ENCODE measurements at places on chromosomes 6 and 20.

DNA sequence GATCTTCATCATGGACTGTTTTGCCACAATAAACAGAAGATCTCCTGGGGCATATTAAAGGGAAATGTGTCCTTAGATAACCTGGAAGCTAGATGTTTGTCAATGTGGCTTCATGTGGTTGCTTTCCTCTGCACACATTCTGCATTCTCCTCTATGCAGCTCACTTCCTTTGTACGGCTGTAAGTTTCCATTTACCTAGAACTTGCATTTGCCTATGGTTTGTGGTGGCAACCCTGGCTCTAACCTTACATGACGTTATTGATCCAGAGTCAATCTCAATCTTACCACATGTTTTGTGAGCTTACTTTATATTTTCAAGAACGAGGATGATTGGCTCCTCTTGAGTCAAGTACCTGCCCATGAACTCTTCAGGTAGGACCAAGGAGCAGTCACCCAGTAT, 863.1 kb downstream of the MAFB start:
- H3K27ac ChIP-seq, result no peak overlapping the region
- DNase-seq, result no peak
- no peaks in the 10 kb centered on the region for H3K27me3 ChIP-seq
- H3K4me3 ChIP-seq, result no peak overlapping the region
- no peaks in the 10 kb centered on the region for H3K4me1 ChIP-seq

GRCh38 chr6:54288474-54288873, 19.8 kb upstream of the TINAG start:
- H3K36me3 ChIP-seq, result no peaks in the 10 kb centered on the region
- DNase-seq, result no peak
- H3K4me3 ChIP-seq, result no peak overlapping the region
- H3K27ac ChIP-seq, result no peak overlapping the region
- no peaks in the 10 kb centered on the region for H3K4me1 ChIP-seq

DNA sequence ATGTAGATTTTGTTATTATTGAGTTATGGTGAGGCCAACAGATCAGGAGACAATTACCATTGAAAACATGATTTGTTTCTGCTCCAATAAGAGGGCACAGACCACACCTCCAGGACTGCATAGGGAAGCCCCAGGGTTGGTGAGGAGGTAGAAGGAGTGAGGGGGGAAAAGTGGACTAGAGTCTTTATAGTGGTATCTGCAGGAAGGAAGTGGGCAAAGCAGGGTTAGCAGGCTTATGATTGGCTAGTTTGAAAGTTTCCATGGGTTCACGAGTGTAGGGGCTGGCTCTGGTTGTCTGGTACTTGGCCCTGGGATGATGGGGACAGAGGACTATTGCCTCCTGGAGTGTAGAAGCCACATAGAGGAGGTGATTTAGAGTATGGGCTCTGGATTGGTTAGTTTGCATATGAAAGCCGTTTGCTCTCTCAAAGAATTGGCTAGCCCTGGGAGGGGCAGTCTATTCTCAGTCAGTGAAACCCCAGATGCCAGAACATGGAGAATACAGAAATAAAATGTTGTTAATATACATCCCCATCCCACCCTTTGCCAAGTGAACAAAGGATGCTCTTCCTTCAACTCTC, 156.6 kb downstream of the KLHL32 start:
- no peaks in the 10 kb centered on the region for H3K27me3 ChIP-seq
- no peak for DNase-seq
- H3K27ac ChIP-seq, result no peak overlapping the region
- no peaks in the 10 kb centered on the region for H3K4me1 ChIP-seq
- H3K4me3 ChIP-seq, result no peak overlapping the region
- no peaks in the 10 kb centered on the region for H3K36me3 ChIP-seq

DNA sequence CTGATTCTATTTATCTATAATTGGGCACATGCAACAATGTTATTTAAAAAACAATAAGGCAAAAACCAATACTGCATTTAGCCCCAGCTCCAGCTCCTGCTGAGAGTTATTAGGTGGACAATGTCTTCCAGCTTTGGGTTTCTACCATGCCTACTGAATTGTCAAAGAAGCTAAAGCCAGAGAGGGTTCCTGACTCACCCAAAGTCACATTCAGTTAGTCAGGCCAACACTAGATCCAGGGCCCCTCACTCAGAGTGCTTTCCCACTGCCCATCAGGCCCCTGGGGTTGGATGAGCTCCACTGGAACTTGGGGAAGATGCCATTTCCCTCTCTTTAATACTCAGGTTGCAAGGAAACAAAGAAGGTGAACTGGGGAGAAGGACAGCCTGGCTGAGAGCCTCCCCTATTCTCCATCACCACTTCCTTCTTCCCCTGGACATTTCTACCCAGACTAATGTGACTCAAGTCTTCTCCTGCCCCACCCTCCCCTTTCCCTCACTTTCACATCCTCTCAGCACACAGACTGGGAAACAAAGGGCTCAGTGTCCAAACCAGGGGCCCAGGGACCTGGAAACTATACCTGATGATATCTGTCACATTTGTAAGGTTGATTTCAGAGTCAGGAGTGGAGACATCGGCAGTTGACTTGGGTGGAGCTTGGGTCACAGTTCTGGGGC, 6.0 kb downstream of the TREM1 start:
- H3K4me1 ChIP-seq, result no peaks in the 10 kb centered on the region
- no peak overlapping the region for H3K4me3 ChIP-seq
- 0 out of 2 replicates have a peak, but pooled peaks cover 11% of the 10 kb centered on the region for H3K27me3 ChIP-seq
- no peaks in the 10 kb centered on the region for H3K36me3 ChIP-seq
- no peak overlapping the region for H3K27ac ChIP-seq

DNA sequence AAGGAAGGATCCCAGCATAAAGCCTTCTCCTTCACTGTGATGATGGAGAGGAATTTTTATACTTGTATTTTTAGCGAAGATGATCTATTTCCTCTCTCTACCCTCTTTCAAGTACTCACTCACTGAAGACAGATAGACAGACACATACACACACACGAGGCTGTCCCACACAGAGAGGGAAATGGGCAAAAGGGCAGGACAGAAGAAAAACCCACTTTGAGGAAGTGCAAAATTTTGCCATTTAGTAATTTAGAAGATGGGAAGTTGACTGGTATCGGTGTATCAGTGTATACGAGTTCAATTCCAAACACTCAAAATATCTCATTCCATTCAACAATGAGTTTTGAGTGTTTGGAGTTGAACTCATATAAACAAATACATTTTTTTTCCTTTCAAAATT, 30.9 kb downstream of the HEBP2 start:
- no peaks in the 10 kb centered on the region for H3K36me3 ChIP-seq
- no peak for DNase-seq
- H3K4me3 ChIP-seq, result no peak overlapping the region
- H3K27me3 ChIP-seq, result no peaks in the 10 kb centered on the region

GRCh38 chr20:5160882-5161281, 34.1 kb downstream of the CDS2 start:
- H3K4me1 ChIP-seq, result peaks cover 53% of the 10 kb centered on the region
- H3K27ac ChIP-seq, result peak overlapping the region; percentile 77
- H3K4me3 ChIP-seq, result no peak overlapping the region
- H3K27me3 ChIP-seq, result no peaks in the 10 kb centered on the region
- 0 out of 2 replicates have a peak, but pooled peaks cover 3% of the 10 kb centered on the region for H3K36me3 ChIP-seq

DNA sequence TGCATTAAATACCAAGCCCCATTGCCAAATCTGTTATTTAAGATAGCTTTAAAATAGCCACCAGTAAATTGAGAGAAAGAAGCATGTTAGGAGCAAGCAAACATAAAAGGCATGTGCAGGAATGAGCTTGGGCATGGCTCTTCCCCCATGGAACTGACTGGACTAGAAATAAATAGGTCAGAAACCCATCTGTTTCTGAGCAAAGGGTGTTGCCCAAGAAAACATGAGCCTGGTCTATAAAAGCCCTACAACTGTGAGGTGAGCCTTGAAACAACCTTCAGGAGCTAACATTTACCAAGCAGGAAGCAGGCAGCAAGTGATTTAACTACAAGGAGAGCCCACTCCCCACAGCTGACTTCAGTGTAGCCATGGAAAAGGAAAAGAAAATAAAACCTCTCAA, 126.3 kb downstream of the C6orf118 start:
- no peak overlapping the region for H3K27ac ChIP-seq
- H3K4me3 ChIP-seq, result no peak overlapping the region
- no peak for DNase-seq
- no peaks in the 10 kb centered on the region for H3K4me1 ChIP-seq

DNA sequence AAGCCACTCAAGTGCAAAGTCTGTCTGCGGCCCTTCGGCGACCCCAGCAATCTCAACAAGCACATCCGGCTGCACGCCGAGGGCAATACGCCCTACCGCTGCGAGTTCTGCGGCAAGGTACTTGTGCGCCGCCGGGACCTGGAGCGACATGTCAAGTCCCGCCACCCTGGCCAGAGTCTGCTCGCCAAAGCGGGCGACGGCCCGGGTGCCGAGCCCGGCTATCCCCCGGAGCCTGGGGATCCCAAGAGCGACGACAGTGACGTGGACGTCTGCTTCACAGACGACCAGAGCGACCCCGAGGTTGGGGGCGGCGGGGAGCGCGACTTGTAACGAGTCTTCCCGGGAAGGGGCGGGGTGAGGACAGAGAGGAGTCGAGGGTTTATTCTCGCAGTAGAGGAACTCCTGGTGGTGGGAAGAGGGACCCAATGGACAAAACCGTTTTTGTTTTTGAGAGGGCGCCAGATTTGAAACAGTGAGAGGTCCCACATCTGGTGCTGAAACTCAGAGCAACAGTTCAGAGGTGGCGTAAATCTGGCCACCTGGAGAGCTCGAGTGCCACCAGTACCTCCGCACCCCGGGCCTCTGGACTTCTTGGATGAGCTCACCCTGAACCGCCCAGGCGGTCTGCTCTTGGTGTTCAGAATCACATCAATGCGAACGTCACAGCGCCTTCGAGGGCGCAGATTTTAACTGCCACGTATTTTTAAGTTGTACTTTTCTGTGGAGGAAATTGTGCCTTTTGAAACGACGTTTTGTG, 8.0 kb downstream of the PRDM13 start:
- H3K4me1 ChIP-seq, result no peaks in the 10 kb centered on the region
- H3K36me3 ChIP-seq, result no peaks in the 10 kb centered on the region
- no peak overlapping the region for H3K27ac ChIP-seq
- H3K4me3 ChIP-seq, result no peak overlapping the region

- H3K4me3 ChIP-seq, result no peak overlapping the region
- H3K27ac ChIP-seq, result no peak overlapping the region
Measured at GRCh38 chr6:121647905-121648304, 212.5 kb downstream of the GJA1 start.

GRCh38 chr6:27188885-27189418, 58.5 kb upstream of the PRSS16 start:
- H3K27ac ChIP-seq, result peak overlapping the region; percentile 57
- DNase-seq, result peak; percentile 66
- no peaks in the 10 kb centered on the region for H3K27me3 ChIP-seq
- H3K4me3 ChIP-seq, result peak overlapping the region; percentile 87

DNA sequence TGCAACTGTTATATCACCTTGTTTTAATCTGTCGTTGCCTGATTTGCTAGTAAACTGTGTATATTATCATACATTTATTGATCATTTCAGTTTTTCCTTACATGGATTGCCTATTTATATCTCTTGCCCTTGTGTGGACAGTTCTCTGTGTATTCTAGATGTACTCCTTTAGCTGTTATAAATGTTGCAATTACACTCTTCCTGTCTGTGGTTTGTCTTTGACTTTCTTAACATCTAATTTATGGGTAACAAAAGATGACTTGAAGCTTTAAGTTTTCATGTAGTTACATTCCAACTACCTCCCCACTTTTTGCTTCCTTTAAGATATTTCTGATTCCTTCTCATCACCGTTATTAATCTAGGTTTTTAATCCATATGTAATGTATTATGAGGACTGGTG, 22.6 kb downstream of the PLCB1 start:
- no peak overlapping the region for H3K4me3 ChIP-seq
- DNase-seq, result no peak
- no peaks in the 10 kb centered on the region for H3K36me3 ChIP-seq
- H3K4me1 ChIP-seq, result no peaks in the 10 kb centered on the region

DNA sequence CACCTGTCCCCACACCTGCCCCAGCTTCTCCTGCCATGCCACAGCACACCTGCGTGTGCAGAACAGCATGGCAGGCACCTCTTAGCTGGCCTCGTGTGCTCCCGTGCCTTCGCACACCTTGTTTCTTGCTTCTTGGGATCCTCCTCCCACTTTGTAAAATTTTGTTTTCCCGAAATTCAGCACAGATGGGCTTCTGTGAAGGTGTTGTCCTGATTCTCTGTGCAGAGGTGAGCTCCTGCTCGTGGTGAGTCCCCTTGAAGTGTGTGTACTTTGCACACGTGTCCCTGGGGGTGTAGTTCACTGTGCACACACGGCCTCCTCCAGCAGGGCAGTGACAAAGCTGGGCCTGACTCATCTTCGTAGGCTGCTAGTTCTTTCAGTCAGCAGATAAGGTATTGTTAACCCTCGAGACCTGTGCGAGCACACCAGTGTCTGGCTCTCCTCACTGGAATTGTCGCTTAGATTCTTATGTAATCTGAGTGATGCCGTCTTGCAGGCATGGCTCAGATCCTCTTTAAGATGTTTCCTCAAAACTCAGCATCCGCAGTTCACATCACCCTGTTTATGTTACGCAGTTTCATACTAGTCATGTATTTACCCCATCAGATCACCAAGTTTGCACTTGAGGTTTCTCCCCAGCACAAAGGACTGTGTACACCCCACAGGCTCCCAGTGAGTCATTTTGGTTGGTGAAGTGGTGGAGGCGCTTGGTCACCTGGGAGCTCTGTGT, 77.7 kb downstream of the CDYL start:
- no peak overlapping the region for H3K27ac ChIP-seq
- H3K4me1 ChIP-seq, result peaks cover 4% of the 10 kb centered on the region
- H3K36me3 ChIP-seq, result no peaks in the 10 kb centered on the region
- no peak overlapping the region for H3K4me3 ChIP-seq

DNA sequence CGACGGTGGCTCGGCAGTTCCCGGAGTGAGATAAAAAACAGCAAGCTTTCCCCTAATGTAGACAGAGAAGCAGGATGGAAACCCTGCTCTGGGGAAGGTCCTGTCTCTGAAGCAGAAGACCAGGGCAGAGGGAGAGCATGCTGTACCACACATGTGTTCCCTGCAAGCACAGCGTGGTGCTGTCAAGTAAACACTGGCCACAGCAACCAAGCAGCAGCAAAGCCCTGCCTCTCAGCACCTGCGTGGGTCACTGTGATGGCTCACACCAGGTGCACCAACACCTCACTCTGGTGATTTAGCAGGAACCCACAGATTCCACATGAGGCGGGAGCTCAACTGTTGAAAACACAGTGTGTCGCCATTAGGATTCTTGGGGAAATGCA, 65.2 kb upstream of the TXNDC5 start:
- H3K27ac ChIP-seq, result no peak overlapping the region
- H3K4me1 ChIP-seq, result peaks cover 32% of the 10 kb centered on the region
- peak overlapping the region; percentile 32 for H3K4me3 ChIP-seq
- no peaks in the 10 kb centered on the region for H3K36me3 ChIP-seq
- no peaks in the 10 kb centered on the region for H3K27me3 ChIP-seq

DNA sequence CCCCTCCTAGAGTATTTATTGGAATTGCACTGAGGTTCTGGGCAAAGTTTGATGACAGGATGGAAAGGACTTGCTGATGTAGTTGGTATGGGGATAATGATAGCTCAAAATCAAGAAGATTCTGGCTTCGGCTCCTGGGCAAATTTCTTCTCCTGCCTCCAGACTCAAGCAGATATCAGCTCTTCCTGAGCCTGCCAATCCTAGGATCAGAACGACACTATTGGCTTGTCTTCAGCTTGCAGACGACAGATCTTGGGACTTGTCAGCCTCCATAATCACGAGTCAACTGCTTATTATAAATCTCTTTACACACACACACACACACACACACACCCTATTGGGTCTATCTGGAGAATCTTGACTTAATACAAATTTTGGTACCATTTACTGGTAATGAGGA, 131.1 kb downstream of the PREX1 start:
- H3K4me1 ChIP-seq, result peaks cover 24% of the 10 kb centered on the region
- no peak for DNase-seq
- no peak overlapping the region for H3K27ac ChIP-seq
- no peaks in the 10 kb centered on the region for H3K36me3 ChIP-seq

Measured in PC-9 (cell line).